ENCODE measurements at places on chromosomes 11 and 22. TPM values are rescaled to one million over a fixed set of nuclear protein-coding genes. Genes with fewer than 3 reads are reported as not detected.

The GNAZ gene
- total RNA-seq: 0.93 TPM

The SCN4B gene
- total RNA-seq: not detected

The TMPRSS13 gene
- not detected for total RNA-seq

The GCAT gene
- total RNA-seq: 40.8 TPM

The IL10RA gene
- not detected for total RNA-seq

The IL18 gene
- total RNA-seq: 5.2 TPM

The GGTLC2 gene
- not detected for total RNA-seq

The RASGRP2 gene
- 0.68 TPM for total RNA-seq

The TEX12 gene
- total RNA-seq: not detected

The OR5A1 gene
- total RNA-seq: not detected

The STIP1 gene
- total RNA-seq: 90.1 TPM

The OR4C13 gene
- not detected for total RNA-seq

The RHOD gene
- total RNA-seq: 28.9 TPM

The VSIG10L2 gene
- total RNA-seq: not detected

All from pericardium fibroblast (primary cell).